ENCODE measurements at places on chromosomes 4 and X. TPM values are rescaled to one million over a fixed set of nuclear protein-coding genes. Genes with fewer than 3 reads are reported as not detected.

DNA sequence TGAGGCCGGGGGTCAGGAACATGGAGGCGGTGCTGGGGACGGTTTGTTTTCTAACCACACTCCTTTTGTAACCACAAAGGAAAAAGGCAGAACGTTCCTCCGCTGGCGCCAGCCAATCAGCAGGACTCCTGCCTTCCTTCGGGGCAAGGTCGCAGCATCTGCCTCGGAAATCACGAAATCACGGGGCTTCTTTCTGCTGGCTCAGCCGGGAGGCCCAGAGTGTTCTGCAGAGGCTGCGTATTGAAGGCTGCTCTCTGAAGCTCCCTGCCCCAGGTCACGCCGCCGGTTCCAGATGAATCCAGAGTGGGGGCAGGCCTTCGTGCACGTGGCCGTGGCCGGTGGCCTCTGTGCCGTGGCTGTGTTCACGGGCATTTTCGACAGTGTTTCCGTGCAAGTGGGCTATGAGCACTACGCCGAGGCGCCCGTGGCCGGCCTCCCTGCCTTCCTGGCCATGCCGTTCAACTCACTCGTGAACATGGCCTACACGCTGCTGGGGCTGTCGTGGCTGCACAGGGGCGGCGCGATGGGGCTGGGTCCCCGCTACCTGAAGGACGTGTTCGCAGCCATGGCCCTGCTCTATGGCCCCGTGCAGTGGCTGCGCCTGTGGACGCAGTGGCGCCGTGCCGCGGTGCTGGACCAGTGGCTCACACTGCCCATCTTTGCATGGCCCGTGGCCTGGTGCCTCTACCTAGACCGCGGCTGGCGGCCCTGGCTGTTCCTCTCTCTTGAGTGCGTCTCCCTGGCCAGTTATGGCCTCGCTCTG lies 9.4 kb downstream of the TMEM187 start:
- ATAC-seq, result peak; percentile 56

DNA sequence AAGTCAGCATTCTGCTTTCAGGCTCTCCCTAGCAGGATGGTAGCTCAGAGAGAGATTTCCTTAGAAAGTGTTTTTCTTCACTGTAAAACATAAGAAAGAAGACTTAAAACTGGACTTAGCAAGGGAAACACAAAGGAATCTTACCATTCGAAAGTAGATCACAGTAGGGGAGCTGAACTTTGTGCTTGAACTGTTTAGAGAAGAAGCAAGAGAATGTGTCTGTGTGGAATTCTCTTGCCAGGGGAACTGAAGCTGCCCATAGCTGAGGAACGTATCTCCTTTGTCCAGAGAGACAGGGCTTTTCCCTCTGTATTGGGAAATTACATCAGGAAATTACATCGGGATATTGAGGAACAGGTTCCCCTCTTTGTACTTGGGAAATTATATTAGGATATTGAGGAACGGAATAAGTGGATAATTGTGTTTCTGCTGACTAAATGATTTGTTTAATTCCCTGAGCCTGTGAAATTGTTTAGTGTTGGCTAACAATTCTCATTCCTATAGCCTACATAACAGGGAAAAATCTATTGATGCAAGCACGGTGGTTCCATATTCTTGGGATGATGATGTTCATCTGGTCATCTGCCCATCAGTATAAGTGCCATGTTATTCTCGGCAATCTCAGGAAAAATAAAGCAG lies 21.2 kb downstream of the SRD5A3 start:
- ATAC-seq, result no peak

- ATAC-seq, result no peak
Observed at GRCh38 chr4:154741922-154742850, 1.6 kb upstream of the LRAT start.

DNA sequence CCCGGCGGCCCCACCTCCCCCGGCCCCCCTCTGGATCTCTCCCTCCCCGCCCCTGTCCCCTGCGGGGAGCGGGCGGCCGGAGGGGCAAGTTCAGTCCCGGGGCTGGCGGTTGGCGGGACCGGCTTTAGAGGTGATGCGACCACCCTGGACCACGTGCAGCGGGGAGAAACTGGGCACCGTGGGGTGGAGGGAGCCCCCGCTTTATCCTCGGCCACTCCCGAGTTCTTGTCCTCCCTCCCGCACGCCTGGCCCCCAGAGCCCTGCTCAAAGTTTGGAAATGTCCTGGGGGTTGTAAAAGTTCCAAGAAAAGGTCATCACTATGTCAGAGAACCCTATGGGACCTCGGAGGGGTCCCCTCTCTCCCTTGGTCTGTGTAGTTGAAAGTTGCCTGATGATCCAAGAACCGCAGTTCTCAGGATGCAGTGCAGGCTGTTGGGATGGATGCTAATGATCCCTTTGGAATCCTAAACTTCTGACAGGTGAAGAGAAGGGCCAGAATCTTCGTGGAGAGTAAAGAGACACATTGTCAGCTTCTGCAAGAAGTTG lies 411 bp upstream of the VEGFC start:
- no peak for ATAC-seq

DNA sequence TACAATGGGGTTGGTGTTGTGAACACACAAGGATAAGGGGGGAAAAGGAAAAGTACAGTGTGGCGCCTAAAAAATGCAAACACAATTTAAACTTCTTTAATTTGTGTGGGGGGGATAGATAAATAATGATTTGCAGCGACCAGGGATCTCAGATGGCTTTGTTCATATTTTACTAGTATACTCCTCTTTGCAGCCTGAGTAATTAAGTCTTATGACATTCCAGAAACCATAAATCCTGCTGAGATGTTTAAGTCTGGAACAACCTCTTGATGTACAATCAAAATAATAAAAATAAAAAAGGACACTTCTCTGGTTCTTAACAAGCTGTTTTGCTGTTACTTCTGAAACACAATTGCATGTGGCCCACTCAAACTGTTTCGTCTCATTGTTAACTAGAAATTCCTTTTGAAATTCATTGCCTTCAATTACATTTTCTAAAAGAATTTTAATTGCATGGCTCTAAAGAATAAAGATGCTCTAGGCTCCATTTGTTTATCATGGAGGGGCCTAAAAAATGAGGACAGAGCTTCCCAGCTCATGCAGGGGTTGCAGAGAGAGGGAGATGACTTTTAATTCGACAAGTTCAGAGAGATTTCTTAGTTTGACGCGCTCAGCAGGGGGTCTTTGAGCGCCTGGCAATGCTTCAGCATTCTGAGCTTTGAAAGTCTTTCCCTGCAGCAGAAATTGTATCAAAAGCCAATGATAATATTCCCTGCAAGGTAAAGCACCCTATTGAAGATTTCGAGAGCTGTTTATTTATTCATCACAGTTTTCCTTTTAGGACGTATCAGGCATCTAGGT lies 892.4 kb upstream of the TENM3 start:
- no peak for ATAC-seq

- ATAC-seq, result no peak
Observed at GRCh38 chr4:2071912-2072867, 13.1 kb downstream of the NAT8L start.

GRCh38 chrX:19990151-19990555 lies 708 bp downstream of the BCLAF3 start:
- ATAC-seq, result peak; percentile 18

DNA sequence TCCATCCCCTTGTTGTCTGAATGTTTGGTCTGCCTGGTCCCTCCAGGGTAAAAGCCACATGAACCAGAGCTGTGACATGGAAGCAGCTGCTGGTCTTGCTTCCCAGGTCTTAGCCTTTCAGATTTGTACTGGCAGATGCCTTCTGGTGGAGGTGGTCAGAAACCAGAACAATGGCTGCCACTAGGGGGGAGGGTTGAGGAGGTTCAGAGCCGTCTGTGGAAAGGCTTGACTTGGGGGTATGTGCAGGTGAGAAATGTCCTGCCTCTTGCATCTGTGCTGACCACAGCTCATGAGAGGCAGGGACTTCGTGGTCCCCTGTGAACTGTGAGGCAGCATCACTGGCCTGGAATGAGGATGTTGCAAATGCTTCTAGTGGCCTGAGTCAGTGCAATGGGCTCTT lies 144.2 kb upstream of the WDR1 start:
- no peak for ATAC-seq

- ATAC-seq, result peak; percentile 38
Observed at GRCh38 chrX:134761788-134762187, 103.5 kb upstream of the PLAC1 start.

DNA sequence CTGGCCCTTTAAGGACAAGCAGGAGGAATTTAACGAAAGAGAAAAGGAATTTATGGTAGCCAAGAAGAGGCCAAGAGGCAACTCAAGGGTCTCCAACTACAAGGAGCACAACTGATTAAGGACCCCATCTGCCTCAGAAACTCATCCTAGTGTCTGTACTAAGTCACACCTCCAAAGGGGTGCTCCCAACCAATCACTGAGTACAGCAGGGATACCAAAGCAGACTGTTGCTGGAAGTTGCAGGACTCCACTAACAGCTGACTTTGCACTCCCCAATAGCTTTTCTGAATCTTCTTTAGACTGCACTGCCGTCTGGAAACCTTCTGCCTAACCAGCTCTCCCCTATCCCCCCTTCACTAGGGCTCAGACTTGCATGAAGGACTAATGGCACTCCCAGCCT lies 50.6 kb downstream of the ATP11C start:
- no peak for ATAC-seq

DNA sequence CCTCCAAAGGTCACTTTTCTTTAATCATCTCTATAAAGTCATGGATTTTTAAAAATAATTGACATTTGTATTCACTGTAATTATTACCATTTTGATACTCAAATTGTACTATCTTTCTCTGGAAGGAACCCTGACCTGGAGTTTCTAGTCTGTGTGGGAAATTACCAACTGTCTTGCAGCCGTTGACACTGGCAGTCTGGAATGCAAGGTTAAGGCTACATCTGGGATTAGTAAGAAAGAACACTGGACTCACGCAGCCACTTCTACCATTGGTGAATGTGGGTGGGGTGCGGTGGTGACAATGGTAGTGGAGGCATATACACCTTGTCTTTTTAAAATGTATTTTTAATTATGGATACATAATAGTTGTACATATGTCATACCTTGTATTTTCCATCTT lies 40.9 kb downstream of the EGF start:
- ATAC-seq, result no peak

- peak; percentile 69 for ATAC-seq
Observed at GRCh38 chr4:185232370-185232769, 23.0 kb downstream of the SNX25 start.

GRCh38 chr4:182212211-182212761 lies 30.9 kb upstream of the TENM3 start:
- no peak for ATAC-seq

- ATAC-seq, result no peak
Observed at GRCh38 chr4:158938220-158939044, 164.4 kb upstream of the RAPGEF2 start.

GRCh38 chr4:92387459-92388069 lies 83.8 kb downstream of the GRID2 start:
- no peak for ATAC-seq

DNA sequence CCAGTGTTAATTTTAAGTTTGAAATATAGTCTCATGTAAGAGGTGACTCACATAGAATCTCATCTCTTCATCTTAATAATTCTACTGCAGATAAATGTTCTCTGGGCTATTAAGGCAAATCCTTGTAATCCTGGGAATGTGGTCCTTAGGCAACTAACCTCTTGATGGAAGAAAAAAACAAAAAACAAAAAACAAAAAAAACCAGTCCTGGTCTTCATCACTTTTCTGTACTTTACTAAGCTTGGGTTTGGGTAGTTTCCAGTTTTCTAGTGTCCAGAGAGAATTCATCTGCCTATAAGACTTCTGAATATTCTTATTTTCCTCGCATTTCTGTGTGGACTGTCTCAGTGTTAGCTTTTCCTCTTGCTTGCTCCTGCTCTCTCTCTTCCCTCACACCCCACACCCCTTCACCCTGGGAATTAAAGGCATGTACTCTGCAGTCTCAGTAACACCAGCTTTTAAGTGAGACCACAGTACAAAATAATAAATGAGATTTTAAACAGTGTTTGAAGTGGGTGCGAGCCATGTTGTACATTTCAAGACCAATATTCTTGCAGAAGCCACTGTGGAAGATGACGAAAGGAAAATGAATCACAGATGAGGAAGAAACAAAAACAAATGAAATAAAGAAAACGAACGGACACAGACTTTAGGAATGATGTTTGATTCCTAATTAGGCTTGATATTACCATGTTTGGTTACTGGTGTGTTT lies 51.7 kb downstream of the HAND2 start:
- ATAC-seq, result no peak

- ATAC-seq, result no peak
Observed at GRCh38 chr4:133920236-133920635, 281.4 kb downstream of the PABPC4L start.

DNA sequence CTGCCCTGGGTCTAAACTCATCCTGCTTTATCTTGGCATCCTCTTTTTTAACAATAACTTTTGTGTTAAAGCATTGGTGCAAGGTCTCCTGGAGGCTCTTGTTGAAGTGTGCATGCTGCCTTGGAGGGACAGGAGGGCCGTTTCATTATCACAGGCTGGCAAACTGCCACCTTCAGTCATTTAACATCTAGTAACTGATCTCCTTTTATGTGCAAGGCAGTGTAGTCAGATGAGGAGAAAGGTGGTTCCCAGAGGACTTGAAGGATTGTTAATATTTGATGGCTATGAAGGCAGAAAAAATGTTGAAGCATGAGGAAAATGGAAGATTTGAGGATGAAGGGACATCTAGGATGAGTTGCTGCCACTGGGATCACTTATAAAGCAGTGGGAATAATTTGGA lies 439.4 kb downstream of the RAPGEF2 start:
- ATAC-seq, result no peak

GRCh38 chr4:78242071-78242470 lies 184.9 kb downstream of the FRAS1 start:
- ATAC-seq, result no peak

GRCh38 chr4:9758641-9759317 lies 22.7 kb upstream of the DRD5 start:
- ATAC-seq, result peak; percentile 62

DNA sequence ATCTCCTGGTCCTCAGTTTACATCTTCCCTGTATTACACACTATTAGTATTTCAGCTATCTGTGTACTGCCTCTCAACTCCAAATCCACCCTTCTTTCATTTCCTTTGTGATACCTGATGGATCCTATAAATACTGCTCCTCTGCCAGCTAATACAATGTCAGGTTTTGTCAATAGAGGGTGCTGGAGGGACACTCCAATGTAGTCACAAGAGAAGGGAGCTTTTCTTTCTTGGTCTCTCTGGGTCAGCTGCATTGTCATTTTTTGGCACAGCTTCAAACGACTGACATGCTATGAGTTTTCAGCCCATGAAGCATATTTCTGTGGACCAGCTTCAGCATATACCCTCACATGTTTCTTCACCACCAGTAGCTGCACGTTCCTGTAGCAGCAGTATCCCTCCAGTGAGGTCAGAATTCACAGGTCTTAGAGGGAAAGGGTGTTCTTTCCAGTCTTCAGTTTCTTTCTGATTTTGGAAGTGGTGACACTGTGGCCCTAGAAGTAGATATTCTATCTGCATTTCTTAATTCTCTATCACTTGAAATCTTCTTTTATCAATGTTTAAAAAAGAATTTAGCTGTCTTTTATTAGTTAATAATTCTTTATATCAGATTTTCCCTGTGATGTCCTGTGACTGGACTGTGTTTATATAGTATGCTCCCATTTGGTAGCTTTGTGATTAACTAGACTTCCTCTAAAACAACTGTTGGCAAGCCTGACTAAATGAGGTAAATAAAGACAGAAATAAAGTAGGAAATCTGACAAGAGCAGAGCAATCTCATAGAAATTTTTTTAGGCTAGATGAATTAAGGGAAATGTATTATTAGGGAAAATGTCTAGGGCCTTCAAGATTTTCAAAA lies 60.6 kb downstream of the GABRA2 start:
- no peak for ATAC-seq

Gene CCDC110
- 1.2 TPM for total RNA-seq

Gene ERAS
- not detected for total RNA-seq

Gene SERPINA7
- total RNA-seq, result not detected

Gene TCEANC
- 1.8 TPM for total RNA-seq

Gene CSAG2
- total RNA-seq, result not detected

Gene TAPT1
- total RNA-seq, result 31.0 TPM

Gene HTN1
- not detected for total RNA-seq

Gene NPY1R
- total RNA-seq, result not detected

Gene GAB3
- total RNA-seq, result 13.5 TPM

Gene GYPA
- not detected for total RNA-seq
